ENCODE measurements at places on chromosomes 6 and 20. TPM values are rescaled to one million over a fixed set of nuclear protein-coding genes. Genes with fewer than 3 reads are reported as not detected.

- no peak for DNase-seq
These were observed 26.8 kb upstream of the PREP start for GRCh38 chr6:105429676-105430075.

Gene TCP1
- 153 TPM for total RNA-seq

DNA sequence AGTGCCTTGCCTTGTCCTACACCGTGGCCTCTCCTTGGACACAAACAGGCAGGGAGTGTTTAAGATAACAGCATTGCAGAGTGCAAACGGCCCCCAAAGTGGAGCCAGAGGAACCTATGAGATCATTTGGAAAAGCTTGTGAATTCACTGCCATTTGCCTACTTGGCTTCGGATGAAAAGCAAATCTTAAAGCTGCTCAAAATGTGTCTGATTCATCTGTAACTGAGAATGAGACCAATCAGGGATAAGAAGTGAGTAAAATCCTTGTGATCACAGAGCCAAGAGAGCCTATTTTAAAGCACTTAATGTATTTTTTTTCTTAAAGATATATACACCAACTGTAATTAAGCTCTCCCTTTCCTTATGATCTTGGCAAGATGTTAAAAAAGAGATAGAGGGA lies 65.7 kb upstream of the BACH2 start:
- DNase-seq = no peak

GRCh38 chr6:90643381-90643780 lies 56.5 kb upstream of the MAP3K7 start:
- no peak for DNase-seq

Gene ULBP2
- 3.0 TPM for total RNA-seq

Gene IFNGR1
- total RNA-seq = 81.2 TPM

- no peak for DNase-seq
These were observed 1.1 kb downstream of the CTSA start for GRCh38 chr20:45892049-45892825.

GRCh38 chr6:81996414-81996813 lies 243.9 kb upstream of the TENT5A start:
- DNase-seq = no peak

GRCh38 chr6:121521164-121521555 lies 85.7 kb downstream of the GJA1 start:
- no peak for DNase-seq

Gene OPRM1
- not detected for total RNA-seq

DNA sequence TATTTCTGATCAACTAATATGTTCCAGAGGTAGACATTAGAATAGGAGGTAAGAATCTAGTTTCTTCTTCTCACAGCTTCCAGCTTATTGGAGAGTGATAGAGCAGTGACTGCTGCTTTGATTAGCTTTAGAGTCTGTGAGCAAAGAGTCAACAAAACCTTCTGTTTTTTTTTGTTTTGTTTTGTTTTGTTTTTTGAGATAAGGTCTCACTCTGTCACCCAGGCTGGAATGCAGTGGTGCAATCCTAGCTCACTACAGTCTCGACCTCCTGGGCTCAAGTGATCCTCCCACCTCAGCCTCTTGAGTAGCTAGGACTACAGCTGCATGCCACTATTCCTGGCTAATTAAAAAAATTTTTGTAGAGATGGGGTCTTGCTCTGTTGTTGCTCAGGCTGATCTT lies 39.3 kb downstream of the TSBP1 start:
- DNase-seq = no peak

DNA sequence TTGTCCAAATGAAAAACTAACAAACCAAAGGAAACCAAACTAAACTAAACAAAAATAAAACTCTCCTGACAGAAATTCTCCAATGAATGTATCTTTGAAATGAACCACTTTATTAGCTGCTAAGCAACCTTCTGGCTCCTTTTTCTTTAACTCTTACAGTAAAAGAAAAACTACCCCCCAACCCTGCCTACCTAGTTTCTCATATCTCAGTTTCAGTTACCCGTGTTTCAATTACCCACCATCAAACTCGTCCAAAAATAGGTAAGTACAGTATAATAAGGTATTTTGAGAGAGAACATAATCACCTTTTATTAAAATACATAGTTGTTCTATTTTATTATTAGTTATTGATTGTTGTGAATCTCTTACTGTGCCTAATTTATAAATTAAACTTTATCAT lies 177.4 kb upstream of the THEMIS start:
- DNase-seq = no peak

Gene MDN1
- total RNA-seq = 51.2 TPM

Gene FAM162B
- 5.6 TPM for total RNA-seq

DNA sequence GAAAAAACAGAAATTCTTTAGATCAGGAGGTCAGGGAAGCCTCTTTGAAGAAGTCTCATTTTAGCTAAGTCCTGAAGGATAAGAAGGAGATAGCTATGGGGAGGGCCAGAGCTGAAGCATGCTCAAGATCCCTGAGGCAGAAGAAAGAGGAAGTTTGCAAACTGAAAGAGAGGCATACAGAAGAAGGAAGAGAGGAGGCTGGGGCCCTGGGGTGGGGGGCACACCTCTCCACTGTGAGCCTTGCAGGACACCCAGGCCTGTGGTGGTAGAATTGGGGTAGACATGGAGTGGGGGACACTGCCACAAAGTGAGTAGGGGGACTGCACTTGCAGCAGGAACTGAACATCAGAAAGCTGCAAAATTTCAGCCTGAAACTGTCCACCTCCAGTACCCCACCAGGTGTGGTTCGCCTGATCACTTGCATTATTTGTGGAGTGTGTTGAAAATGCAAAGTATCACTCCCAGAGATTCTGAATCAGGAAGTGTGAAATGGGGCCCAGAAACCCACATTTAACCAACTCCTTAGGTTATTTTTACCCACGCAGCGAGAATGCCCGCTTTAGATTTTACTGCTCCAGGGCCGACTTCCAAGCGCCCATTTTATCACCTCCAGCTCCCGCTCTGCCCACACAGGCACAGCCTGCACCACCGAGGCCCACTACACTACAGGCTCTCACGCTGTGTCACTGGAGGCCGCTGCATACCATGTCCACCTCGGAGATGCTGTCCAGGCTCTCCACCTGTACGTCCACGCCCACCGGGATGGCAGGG lies 44.0 kb downstream of the GABRR2 start:
- no peak for DNase-seq

Gene GMPR
- 2.3 TPM for total RNA-seq

DNA sequence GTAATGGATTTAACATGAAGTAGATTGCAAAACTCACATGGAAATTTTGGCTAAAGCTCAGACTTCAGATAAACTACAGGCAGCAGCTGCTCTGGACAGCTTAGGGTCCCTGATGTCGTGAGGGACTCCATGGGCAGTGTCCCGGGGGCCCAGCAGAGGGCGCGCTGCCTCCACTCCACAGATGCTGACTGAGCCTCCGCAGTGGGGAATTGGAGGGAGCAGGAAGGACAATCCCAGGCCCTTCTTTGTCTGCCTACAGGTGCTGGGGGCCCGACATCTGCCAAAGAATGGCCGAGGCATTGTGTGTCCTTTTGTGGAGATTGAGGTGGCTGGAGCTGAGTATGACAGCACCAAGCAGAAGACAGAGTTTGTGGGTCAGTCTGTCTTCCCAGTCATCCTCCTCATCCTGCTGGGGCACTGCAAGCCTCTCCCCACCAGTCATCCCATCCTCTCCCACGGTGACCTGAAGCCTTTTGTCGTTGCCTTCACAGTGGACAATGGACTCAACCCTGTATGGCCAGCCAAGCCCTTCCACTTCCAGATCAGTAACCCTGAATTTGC lies 35.9 kb downstream of the PLCG1 start:
- peak; percentile 88 for DNase-seq

DNA sequence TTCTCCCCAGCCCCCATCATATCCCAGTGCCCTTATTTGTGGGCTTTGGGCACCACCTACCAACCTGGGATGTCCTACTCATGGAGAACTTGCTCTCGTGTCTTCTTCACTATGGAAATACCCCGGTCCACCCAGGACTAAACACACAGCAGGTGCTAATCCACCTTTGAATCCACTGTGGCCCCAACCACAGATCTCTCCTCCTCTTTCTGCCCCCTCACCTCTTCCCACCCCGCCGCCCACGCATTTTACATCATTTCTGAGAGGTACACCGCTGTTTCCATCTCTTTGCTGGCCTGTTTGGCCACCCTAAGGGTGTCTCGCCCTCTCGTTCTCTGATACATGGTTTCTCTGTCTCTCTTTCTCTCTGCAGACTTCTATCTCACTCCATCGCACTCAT lies 82.5 kb upstream of the CTNNBL1 start:
- no peak for DNase-seq

GRCh38 chr20:46362921-46363867 lies 43.2 kb downstream of the ELMO2 start:
- DNase-seq = no peak

Gene ZC3H12D
- 2.4 TPM for total RNA-seq

Data from ureter (tissue), 1 donor.